ENCODE measurements at places on chromosomes 6 and 20. TPM values are rescaled to one million over a fixed set of nuclear protein-coding genes. Genes with fewer than 3 reads are reported as not detected.
A peak's percentile ranks its signal among the peaks of the same experiment; 100 is the strongest.

- H3K4me3 ChIP-seq, result no peak overlapping the region
- H3K36me3 ChIP-seq, result peaks cover 10% of the 10 kb centered on the region
- H3K4me1 ChIP-seq, result peaks cover 28% of the 10 kb centered on the region
- peaks cover 1% of the 10 kb centered on the region for H3K27me3 ChIP-seq
These were observed 18.3 kb downstream of the SIM1 start for GRCh38 chr6:100446115-100447080.

Gene TGM3
- total RNA-seq, result not detected

Gene SFT2D1
- 30.0 TPM for total RNA-seq

GRCh38 chr6:37919417-37920157 lies 100.1 kb downstream of the ZFAND3 start:
- no peak overlapping the region for H3K4me3 ChIP-seq
- no peaks in the 10 kb centered on the region for H3K27me3 ChIP-seq
- H3K4me1 ChIP-seq, result peaks cover 37% of the 10 kb centered on the region
- peaks cover 6% of the 10 kb centered on the region for H3K36me3 ChIP-seq
- peak overlapping the region; percentile 62 for H3K27ac ChIP-seq

Gene APCDD1L
- 22.5 TPM for total RNA-seq

GRCh38 chr20:59435518-59435917 lies 135.1 kb downstream of the EDN3 start:
- H3K27me3 ChIP-seq, result no peaks in the 10 kb centered on the region
- H3K4me1 ChIP-seq, result no peaks in the 10 kb centered on the region

DNA sequence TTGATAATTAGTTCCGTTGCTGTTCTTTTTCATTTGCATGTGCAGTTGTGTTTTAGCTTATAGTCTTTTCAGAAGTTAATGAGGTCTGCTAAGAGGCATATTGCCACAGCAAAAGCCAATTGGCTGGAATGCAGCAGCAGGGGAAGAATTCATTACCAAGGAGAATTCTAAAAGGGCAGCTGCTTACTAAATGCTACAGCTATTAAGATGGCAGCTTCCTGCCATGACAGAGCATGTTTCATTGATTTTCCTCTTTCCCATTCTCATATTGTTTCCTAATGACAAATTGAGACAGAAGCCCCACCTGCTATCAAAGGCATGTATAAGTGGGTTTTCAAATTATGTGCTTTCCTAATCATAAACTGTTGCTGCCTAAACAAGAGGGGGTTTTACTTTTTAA lies 66.6 kb downstream of the CLVS2 start:
- H3K4me1 ChIP-seq, result no peaks in the 10 kb centered on the region
- DNase-seq, result no peak
- H3K27me3 ChIP-seq, result peaks cover 15% of the 10 kb centered on the region
- H3K27ac ChIP-seq, result no peak overlapping the region
- no peaks in the 10 kb centered on the region for H3K36me3 ChIP-seq

DNA sequence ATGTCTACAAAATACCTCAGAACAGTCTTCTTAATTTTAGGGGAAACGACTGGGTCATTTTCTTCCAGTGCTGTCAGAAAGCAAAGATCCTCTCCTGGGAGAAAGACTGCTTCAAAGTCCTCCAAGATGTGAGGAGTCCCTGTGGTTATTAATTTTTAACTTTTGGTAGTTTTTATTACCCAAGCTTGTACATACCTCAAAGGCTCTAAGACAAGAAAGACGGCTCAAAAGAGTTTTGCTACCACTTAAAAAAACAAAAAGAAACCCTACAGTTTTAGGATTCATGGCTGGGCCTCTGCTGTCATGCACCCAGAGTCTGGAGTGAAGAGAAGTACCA lies 56.1 kb upstream of the APCDD1L start:
- peaks cover 1% of the 10 kb centered on the region for H3K36me3 ChIP-seq
- H3K27ac ChIP-seq, result peak overlapping the region; percentile 98
- peaks cover 2% of the 10 kb centered on the region for H3K27me3 ChIP-seq
- DNase-seq, result no peak
- H3K4me3 ChIP-seq, result peak overlapping the region; percentile 2
- peaks cover 59% of the 10 kb centered on the region for H3K4me1 ChIP-seq

GRCh38 chr20:8187740-8188139 lies 55.7 kb downstream of the PLCB1 start:
- no peak overlapping the region for H3K27ac ChIP-seq
- DNase-seq, result no peak
- peaks cover 1% of the 10 kb centered on the region for H3K27me3 ChIP-seq
- H3K4me3 ChIP-seq, result no peak overlapping the region
- no peaks in the 10 kb centered on the region for H3K36me3 ChIP-seq

- H3K4me3 ChIP-seq, result peak overlapping the region; percentile 85
- H3K36me3 ChIP-seq, result peaks cover 4% of the 10 kb centered on the region
- peaks cover 56% of the 10 kb centered on the region for H3K4me1 ChIP-seq
- peak overlapping the region; percentile 76 for H3K27ac ChIP-seq
- H3K27me3 ChIP-seq, result no peaks in the 10 kb centered on the region
These were observed 2.6 kb downstream of the PTK7 start for GRCh38 chr6:43078691-43079090.

DNA sequence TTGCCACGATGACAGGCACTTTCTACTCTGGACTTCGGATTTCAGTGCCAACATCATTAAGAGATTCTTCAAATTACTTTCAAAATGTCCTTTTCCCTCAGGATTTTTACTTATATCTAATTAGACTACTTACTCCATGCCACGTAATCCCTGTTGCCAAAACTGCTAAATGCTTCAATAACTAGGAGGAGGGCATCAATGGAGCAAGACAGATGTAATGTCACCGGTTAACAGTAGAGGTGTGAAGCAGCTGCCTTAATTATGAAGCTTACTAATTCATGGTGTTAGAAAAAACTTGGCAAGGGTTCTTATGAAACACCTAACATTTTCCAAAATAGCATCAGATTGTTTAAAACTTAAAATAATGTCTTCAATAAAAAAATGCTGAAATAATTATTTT lies 111.2 kb upstream of the SIM1 start:
- peaks cover 7% of the 10 kb centered on the region for H3K4me1 ChIP-seq
- DNase-seq, result no peak
- no peak overlapping the region for H3K4me3 ChIP-seq
- no peak overlapping the region for H3K27ac ChIP-seq

Gene MED20
- total RNA-seq, result 21.7 TPM

DNA sequence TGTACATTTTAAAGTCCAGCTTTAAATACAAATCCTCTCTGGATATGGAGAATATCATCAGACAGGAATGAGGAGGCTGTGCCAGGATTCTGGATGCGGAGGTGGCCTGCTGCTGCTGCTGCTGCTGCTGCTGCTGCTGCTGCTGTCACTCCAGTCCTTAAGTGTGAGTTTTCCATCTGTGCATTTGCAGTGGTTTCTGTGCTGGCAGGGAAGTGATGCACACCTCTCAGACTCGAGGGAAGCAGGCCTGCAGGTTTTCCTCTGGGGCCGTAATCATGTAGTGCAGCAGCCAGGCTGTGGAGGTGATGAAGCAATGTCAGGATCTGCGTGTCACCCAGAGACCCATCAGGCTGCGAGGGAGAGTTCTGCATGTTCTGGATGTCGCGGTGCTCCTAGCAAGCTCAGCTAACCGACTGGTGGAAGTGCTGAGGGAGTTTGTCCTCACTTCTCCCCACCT lies 32.0 kb downstream of the CFAP61 start:
- H3K4me3 ChIP-seq, result no peak overlapping the region
- H3K27me3 ChIP-seq, result peaks cover 34% of the 10 kb centered on the region
- H3K36me3 ChIP-seq, result no peaks in the 10 kb centered on the region
- no peak overlapping the region for H3K27ac ChIP-seq

Gene RWDD2A
- total RNA-seq, result 6.4 TPM

Gene ISM1
- total RNA-seq, result 0.31 TPM

Gene LPIN3
- total RNA-seq, result 3.3 TPM

DNA sequence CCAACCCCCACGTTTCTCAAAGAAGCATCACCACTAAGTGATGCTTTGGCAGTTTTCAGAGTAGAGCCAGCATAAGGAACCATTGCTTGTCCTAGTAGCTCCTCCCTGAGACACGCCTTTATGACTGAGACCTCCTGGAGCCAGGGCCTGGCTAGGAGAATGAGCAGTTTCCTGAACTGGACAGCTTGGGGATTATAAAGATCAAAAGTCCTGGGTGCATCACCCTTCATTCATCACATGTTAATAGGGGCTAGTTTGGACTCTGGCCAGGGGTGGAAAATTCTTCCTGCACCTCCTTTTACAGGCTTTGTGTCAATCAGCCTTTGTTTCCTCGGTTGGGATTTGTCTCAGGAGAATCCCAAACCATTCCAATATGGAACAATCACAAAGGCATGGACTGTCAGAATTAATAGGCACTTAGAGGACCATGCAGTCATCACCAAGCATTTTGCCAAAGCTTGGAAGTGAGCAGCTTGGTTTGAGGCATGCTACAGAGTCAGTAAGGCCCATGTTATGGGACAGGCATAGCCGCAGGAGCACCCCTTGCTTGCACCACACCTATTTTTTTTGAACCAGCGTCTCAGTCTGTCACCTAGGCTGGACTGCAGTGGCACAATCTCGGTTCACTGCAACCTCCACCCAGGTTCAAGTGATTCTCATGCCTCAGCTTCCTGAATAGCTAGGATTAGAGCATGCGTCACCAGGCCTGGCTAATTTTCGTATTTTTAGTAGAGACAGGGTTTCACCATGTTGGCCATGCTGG lies 64.9 kb upstream of the TGM3 start:
- DNase-seq, result no peak
- H3K27me3 ChIP-seq, result no peaks in the 10 kb centered on the region
- peaks cover 8% of the 10 kb centered on the region for H3K4me1 ChIP-seq
- H3K36me3 ChIP-seq, result no peaks in the 10 kb centered on the region

Gene CRISP3
- not detected for total RNA-seq

DNA sequence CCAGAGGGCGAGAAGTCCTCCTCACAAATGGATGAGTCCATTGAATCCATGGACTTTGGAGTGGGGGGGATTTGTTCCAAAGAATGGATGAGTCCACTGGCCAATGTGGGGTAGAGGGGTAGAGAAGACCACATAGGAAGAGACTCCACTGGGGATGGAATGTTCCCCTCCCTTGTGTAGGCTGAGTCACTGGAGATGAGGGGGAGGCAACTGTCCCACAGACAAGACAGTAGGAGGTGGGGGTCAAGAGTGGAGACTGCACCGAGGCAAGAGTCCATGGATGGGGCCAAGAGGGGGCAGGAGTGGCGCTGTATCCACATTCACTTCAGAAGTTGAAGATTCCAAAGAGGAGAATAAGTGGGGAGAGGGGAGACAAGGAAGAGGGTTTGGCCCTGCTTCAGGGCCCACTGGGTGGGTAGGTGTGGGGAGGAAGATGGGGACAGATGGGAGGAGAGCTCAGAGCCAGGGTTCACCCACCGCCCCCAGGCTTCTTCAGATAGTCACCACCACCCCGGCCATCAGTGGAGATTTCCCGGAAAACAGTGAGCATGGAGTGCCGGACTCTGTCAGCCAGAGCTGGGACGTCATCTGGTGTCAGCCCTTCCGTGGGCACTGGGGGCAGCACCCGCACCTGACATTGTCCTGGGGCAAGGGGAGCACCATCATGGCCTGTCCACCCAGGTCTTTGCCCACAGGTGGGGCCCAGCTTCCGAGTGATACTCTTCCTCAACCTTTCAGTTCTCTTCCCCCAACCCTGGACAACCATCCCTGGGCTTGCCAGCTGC lies 4.6 kb downstream of the EGFL8 start:
- no peak overlapping the region for H3K4me3 ChIP-seq
- peak overlapping the region; percentile 66 for H3K27ac ChIP-seq
- H3K4me1 ChIP-seq, result peaks cover 19% of the 10 kb centered on the region
- no peaks in the 10 kb centered on the region for H3K27me3 ChIP-seq
- DNase-seq, result peak; percentile 60

Gene DEFB124
- not detected for total RNA-seq

- H3K27ac ChIP-seq, result no peak overlapping the region
- peaks cover 22% of the 10 kb centered on the region for H3K36me3 ChIP-seq
- H3K4me3 ChIP-seq, result no peak overlapping the region
- H3K4me1 ChIP-seq, result peaks cover 27% of the 10 kb centered on the region
These were observed 59.6 kb downstream of the RWDD2A start for GRCh38 chr6:83252719-83253118.

Gene C20orf202
- not detected for total RNA-seq

GRCh38 chr6:137792160-137793033 lies 74.7 kb upstream of the TNFAIP3 start:
- H3K27me3 ChIP-seq, result no peaks in the 10 kb centered on the region
- no peaks in the 10 kb centered on the region for H3K36me3 ChIP-seq
- no peak overlapping the region for H3K27ac ChIP-seq

- H3K4me1 ChIP-seq, result no peaks in the 10 kb centered on the region
- H3K27ac ChIP-seq, result no peak overlapping the region
- DNase-seq, result no peak
- no peak overlapping the region for H3K4me3 ChIP-seq
- peaks cover 3% of the 10 kb centered on the region for H3K36me3 ChIP-seq
- peaks cover 14% of the 10 kb centered on the region for H3K27me3 ChIP-seq
These were observed 260.1 kb upstream of the ARID1B start for GRCh38 chr6:156517088-156517487.

DNA sequence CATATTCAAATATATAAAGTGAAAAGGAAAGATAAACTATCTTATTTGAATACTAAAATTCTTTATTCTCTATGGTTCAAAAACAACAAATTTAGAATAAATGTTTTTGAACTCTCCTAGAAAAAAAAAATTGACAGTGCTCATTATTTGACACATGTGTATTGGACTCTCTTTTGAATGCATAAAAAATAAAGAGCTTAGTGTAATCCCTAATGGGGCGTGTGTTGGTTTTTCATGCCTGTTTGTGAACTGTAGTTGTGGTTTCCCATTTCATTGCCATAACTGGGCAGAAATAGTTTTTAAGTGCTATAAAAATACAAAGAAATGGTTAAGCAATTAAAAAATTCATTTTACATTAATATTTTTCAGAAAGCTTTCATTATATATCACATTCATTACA lies 101.3 kb downstream of the REV3L start:
- H3K4me3 ChIP-seq, result no peak overlapping the region
- H3K4me1 ChIP-seq, result peaks cover 11% of the 10 kb centered on the region
- H3K27ac ChIP-seq, result no peak overlapping the region
- peaks cover 42% of the 10 kb centered on the region for H3K36me3 ChIP-seq

DNA sequence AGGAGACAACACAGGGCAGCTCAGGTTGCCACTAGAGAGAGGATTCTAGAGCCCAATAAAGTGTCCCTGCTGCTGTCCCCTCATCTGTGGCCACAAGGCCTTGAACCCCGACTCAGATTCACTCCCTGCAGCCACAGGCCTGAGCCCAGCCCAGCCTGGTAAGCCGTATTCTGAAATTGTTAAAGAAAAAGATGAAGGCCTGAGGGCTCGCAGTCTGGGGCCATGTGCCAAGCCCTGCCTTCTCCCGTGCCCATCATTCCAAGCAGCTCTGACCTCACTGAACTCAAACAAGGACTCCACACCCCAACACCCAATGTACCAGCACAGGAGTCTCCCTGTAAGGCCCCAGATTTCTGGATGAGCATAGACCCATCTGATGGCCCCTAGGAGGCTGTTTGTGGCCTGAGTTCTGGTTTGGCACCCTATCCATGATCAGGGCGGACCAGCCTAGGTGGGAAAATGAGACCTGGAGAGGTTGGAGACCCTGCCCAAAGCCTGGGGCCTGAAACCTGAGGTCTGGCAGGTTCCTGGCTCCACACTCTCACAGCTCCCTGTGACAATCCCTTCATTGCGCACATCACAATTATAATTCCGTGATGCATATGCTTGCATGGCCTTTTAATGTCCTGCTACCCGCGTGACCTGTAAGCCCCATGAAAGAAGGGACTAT lies 62.0 kb upstream of the TOP1 start:
- H3K27me3 ChIP-seq, result no peaks in the 10 kb centered on the region
- no peak for DNase-seq
- no peak overlapping the region for H3K4me3 ChIP-seq
- no peaks in the 10 kb centered on the region for H3K36me3 ChIP-seq

All from chondrocyte (in vitro differentiated cells).